ENCODE measurements at places on chromosomes 5 and 9. TPM values are rescaled to one million over a fixed set of nuclear protein-coding genes. Genes with fewer than 3 reads are reported as not detected.
A peak's percentile ranks its signal among the peaks of the same experiment; 100 is the strongest.

DNA sequence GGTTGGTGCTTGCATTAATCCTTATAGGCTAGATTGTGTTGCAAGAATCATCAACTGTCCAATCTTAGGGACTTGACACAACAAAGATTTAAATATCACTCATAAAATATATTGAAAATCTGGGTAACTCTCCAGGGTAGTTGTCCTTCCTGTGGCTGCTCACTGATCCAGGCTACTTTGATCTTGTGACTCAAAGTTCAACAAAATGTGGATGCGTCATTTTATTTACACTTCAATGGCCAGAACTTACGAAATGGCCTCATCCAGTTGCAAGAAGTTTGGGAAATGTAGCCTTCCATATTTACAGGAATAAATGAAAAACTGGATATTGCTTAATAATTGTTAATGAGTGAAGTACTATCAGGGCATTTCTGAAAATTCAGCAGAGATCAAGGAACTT is 235.5 kb upstream of the ACTBL2 start:
- DNase-seq, result peak; percentile 51

DNA sequence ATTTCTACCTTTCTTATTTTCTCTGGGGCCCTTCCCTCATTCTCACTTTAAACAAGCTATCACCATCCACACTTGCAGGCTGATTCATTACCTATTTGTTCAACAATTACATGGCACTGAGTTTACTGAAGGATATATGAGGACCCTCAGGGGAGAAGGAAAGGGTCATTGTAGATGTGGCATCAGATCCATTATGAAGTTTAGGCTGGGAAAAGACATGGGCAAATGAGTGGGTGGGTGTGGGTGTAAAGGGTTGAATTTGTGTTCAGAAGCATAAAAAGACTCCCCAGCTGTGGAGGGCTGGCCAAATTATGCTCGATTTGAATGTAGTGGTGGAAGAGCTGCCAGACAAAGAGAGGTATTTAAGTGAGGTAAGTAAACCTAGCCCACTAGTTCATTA is 55.9 kb upstream of the MTAP start:
- no peak for DNase-seq

- DNase-seq, result peak; percentile 60
These were observed 553.0 kb downstream of the CSNK1G3 start for GRCh38 chr5:124064956-124065355.

The AGGF1 gene
- 24.4 TPM for total RNA-seq

DNA sequence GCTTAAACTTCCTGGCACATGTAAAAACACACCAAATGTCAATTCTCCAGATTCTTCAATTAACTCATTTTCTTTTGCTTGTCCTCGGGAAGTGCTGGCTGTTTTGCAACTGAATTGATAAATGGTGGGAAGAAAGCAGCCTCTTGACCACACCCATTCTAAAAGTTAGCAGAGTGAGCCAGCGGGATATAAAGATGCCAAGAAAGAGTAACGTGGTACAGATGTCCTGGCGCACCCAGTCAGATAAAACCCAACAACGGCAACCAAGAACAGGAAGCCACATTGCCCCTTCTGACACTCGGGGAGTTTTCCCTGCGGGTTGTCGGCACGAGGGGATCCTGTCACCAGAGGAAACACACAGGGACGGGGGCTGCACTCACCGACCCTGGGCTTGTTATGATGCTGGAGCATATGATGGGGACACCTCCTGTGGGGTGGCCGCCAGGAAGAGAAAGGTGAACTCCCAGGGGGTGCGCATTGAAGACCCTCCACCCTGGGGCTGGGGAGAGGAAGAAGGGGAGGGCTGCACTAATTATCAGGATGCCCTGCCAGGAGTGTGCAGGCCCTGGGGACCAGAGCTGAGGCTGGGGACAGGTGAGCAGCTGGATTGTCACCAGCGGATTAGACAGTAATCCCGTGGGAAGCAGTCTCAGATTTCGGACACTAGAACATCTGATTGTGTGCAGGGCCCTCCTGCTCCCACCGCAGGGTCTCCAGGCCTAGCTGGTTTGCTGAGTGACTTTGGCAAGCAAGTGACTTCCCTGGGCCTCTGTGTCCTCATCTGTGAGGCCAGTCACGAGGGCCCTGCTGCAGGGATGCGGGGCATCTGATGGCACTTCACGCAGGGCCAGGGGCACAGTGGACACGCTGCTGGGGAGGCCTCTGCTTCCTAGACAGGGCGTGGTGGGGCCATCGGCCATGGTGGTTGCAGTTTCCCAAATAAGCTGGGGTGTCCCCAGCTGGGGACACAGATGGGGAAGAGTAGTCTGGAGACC is 59.2 kb downstream of the CRB2 start:
- DNase-seq, result no peak

The ARHGEF37 gene
- total RNA-seq, result 0.02 TPM

GRCh38 chr9:35700031-35700430 is 10.3 kb upstream of the TPM2 start:
- no peak for DNase-seq

DNA sequence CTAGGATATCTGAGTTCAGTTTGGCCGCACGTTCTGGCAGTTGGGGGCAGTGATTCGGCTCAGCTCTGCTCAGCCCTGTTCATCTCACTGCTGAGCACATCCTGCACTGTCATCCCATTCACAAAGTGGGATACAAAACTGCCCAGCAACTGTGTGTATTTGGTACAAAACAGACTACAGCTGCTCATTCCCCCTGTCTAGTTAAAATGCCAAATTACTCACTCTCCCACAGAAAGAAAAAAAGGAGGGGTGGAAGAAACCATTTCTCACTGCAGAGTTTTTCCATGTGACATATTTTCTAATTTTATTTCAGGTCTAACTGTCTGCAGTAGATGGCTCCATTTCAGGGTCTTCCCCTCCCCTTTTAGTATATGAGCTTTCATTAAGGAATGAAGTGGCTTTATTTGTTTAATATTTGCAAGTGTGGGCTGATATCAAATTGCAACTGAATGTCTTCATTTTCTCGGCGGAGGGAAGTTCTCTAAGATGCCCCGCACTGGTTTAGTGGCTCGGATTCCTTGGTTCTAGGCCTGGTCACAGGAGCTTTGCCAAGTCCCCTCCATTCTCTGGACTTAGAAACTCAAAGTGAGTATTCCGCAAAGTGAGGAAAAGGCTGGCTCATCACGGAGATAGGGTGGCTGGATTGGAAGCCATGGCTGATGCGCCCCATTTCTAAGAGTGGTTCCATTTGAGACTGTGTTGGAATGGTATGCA is 14.7 kb downstream of the COL15A1 start:
- peak; percentile 46 for DNase-seq

- DNase-seq, result no peak
These were observed 13.8 kb downstream of the ACO1 start for GRCh38 chr9:32398207-32398606.

DNA sequence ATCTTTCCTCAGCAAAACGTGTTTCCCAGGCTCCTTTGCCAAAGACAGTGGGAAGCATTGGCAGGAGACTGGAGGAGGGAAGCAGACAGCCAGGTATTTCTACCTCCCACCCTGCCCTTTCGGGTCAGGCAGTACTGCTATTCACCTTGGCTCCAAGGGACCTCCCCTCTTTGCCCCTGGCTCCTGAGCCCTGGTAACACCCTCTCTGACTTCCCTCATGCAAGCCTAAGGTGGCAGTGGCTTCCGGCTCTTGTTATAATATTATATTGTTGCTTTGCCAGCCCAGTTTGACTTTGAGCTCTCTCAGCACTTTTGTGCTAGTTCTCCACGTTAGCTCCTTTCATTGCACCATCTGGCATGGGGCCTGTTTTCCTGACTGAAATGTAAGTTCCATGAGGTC is 81.6 kb upstream of the IFNK start:
- no peak for DNase-seq

DNA sequence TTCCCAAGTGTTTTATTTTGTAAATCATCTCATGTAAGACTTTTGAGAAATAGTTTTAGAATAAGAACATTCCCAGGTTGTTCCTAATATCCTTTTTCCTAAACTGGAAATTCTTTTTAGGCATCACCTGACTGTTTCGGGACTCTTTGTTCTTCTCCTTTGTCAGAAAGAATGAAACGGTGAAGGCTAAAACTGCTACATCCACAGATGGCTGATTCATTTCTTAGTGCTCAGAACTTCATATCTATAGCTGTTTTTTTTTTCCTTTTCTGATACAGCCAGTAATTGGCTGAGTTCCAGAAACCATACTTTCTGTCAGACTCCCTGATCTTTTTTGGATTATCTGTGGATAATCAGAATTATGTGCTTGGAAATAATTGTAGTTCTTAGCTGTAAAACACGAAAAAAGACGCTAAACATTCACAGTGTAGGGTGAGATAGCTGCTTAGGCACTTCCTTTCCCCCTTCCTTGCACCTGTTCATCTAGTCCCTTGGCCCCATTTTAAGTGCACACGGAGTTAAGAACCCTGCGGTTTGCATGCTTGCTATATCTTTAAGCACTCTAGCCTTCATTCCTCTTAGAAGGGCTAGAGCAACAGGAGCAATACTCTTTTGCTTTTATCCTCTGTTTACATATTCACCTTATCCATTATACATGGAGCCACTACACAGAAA is 283.9 kb downstream of the PJA2 start:
- no peak for DNase-seq

The MARCHF6 gene
- 48.5 TPM for total RNA-seq

The CDK7 gene
- 55.3 TPM for total RNA-seq

Measured in HT1080 (cell line).